ENCODE measurements at places on chromosomes 5 and 9.

GRCh38 chr9:116360989-116361388 lies 207.4 kb downstream of the PAPPA start:
- DNase-seq = no peak

DNA sequence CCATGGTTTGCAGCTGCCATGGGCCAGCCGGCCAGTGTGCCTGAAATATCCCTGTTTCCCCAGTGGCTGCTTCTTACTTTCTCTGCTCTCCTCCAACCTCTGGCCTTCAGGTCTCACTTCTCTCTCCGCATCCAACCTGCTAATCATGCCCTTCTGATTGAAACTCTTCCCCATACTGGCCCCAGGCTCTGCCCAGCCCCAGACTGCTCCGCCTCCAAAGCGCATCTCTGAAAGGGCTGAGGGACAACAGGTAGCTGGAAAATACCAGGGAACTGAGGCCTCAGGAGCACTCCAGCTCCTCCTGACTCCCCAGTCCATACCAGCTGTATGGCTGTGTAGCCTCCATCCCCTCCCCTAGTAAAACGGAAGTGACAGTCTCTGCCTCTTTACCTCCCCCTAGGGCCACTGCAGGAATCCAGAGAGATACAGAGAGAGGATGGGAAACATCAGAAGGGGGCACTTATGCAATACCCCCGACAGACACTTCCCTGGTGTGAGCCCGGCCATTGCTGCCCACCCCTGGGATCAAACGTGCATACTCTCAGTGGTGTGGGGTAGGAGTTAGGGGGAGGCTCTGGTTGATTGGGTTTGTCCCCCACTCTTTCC lies 34.2 kb downstream of the PAX5 start:
- DNase-seq = no peak

GRCh38 chr9:128175102-128175563 lies 15.1 kb downstream of the BBLN start:
- DNase-seq = no peak

GRCh38 chr9:98856982-98857381 lies 49.5 kb downstream of the GALNT12 start:
- no peak for DNase-seq

DNA sequence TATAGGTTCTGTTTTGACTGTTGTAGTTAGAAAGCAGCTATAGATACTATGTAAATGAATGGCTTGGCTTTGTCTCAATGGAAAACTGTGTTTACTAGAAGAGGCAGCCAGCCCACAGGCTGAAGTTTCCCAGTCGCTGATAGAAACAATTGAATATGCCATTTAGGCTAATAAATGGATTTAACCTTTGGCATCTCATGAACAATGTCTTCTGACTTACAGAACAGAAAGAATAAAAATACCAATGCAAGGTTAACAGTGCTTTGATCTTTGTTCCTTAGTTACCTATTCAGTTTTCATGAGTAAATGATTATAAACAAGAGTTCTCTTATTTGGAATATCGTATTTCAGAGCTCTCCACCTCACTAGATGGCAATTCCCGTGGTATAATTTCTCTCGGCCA lies 120.6 kb downstream of the PAM start:
- DNase-seq = no peak

- no peak for DNase-seq
Measured at GRCh38 chr5:104266161-104266560, 703.6 kb upstream of the NUDT12 start.

DNA sequence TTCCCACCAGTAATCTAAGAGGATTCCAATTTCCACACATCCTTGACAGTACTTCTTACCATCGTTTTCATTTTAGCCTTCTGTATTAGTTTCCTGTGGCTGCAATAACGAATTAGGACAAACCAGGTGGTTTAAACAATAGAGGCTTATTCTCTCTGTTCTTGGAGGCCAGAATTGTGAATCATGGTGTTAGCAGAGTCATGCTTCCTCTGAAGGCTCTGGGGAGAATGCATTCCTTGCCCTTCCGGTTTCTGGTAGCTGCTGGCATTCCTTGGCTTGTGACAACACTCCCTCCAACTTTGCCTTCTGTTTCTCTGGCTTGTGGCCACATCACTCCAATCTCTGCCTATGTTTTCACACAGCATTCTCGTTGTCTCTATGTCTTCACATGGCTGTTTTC lies 23.5 kb downstream of the RIGI start:
- DNase-seq = no peak

DNA sequence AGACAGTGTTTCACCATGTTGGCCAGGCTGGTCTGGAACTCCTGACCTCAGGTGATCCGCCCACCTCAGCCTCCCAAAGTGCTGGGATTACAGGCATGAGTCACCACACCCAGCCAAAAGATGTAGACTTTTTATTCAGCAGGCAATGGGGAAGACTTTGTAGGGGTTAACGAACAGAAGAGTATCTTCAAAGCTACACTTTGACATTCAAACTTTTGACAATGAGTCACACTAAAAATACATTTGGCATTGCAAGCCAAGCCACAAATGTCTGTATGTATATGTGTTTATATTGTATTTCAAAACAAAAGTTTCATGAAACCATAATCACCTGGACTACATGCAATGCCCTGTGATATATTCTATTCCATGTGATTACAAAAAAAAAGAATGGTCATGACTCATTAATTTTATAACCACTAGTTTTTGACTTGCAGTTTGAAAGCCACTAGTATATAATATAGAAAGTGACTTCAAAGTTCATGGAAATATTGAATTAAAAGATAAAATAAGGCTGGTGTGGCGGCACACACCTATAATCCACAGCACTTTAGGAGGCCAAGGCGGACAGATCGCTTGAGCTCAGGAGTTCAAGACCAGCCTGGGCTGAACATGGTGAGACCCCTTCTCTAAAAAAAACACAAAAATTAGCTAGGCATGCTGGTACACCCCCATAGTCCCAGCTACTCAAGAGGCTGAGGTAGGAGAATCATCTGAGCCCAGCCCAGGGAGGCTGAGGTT lies 8.3 kb downstream of the DIMT1 start:
- no peak for DNase-seq

DNA sequence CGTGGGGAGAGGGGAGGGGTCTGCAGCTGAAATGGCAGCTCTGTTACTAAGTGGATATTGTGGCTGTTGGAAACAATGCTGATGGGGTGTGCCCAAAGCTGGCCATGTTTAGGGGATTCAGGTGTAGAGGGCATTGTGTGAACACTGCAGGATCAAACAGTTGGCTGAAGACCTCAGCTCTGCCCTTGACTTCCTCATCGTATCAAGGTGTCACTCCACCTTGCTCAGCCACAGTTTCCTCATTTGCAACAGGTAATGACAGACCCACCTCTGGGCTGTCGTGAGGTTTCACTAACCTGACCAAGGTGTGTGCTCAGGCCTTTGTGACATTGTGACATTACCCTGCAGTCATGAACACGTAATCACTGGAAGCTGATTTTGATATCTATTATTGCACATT lies 111.9 kb downstream of the ICE1 start:
- DNase-seq = no peak

GRCh38 chr5:3394891-3395599 lies 200.6 kb upstream of the IRX1 start:
- DNase-seq = no peak

- no peak for DNase-seq
Measured at GRCh38 chr5:132480042-132480441, 10.5 kb downstream of the IRF1 start.

DNA sequence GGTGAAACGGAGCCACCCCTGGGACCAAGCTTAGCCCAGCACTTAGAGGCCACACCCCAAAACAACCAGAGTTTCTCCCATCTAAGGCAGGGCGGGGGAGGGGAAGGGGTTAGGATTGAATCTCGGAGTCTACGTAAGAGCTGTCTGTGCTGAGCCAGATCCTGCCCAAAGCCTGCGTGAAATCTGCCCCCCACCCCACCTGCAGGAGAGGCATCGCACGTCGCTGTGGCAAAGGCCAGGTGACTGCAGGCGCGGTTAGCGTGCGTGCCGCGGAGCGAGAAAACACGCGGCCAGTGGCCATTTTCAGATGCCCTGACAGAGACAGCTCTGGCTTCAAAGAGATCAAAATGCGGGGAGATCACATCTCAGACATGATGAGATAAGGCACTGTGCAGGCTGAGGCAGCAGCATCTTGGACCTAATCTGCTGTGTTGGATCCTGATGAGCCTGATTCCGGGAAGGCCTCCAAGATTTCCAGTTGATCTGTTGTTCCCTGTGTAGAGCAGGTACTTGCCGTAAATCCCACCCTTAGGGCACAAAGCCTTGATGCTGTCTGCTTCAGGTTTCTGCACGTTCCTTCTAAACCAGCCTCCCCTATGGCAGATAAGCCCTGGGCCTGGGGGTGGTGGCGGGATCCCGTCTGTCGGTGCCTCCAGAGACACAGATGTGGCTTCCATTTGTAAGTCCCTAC lies 2.5 kb upstream of the QSOX2 start:
- DNase-seq = no peak

DNA sequence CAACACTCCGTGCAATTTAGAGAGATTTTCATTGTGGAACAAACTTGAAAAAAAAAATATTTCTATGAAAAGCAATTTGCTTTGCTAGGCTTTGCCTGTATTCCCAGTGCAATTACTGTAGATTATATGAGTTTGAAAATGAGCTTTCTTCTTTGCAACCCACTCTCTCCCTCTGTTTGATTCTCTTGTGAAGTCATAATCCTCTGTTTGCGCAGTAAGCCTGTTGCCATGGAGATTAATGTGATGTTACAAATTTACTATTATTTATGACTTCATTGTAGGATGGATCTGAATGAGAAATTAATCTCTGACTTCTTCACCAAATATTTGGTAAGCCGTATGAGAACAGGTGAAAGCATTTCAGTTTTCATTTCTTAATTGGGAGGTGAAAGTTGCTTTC lies 320.3 kb downstream of the SPATA31D1 start:
- no peak for DNase-seq

DNA sequence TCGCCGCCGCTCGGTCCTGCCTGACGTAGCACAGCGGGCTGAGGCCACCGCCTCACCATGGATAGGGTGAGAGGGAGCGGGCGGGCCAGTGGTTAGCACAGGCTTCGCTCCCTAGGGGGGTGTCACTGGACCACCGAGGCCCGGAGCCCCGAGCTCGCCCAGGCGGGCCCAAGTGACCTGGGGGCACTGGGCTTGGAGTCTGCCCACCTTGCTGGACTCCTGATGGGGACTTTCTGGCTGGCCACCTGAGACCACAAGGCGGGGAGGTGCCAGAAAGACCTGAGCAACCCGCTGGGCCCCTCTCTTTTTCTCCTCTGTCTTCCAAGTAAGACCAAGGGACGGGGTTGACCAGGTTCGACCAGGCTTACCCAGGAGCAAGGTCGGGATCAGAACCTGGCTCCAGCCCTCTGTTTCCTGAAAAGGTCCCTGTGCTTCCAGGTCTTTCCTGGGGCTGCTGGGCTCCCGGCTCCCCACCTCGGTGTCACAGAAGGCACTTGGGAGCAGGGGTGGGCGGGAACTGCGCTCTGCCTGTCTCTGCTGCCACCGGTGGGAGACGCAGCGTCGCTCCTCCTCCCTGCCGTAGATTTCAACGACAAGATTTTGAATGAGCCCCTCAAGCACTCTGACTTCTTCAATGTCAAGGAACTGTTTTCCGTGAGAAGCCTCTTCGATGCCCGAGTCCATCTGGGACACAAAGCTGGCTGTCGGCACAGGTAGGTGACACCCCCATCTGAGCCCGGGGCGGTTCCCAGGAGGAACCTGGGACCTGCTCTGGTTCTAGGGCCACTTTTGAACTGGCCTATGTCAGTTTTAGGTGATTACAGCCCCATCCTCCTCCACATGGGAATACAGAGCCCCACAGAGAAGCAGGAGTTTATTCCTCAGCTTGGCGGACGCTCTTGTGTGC lies 1.0 kb downstream of the MRPS2 start:
- no peak for DNase-seq

DNA sequence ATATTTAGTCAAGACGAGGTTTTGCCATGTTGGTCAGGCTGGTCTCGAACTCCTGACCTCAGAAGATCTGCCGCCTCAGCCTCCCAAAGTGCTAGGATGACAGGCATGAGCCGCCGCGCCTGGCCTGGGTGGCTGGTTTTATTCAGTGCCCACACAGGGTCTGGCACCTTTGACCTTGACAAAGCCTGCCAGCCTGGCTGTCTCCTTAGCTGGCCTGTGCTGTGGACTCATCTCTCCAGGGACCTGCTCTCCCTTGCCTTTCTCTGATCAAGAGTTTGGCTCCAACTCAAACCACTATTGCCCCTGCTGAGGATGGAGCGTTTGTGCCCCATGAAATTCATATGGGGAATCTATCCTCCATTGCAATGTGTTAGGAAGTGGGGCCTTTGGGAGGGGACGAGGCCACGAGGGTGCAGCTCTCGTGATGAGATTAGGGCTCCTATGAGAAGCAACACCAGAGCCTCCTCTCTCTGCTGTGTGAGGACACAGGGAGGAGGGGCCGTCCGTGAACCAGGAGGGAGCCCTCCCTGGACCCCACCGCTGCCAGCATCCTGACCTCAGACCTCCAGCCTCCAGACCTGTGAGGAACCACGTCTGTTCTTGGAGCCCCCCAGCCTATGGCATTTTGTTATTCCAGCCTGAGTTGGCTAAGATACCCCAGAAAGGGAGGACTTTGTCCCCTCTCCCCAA lies 45.0 kb downstream of the MRPL36 start:
- DNase-seq = no peak

GRCh38 chr5:174617285-174617684 lies 107.1 kb upstream of the MSX2 start:
- no peak for DNase-seq

DNA sequence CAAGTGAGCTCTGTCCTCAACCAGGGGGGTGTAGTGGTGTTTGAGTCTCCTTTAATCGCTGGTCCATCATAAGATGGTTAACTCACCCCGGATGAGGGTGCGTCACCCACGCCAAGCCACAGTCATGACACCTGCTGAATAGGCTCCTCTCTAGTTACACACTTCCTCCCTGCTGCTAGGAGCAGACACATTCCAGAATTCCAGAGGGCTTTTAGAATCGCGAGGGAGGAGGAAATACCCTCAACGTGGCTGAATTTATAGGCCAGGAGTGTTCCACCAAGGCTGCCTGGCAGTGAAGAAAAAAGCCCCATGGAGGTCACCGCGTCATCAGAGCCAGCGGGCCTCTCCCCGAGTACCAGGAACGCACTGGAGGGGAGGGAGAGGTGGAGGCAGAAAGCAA lies 5.1 kb downstream of the GLRX start:
- no peak for DNase-seq

DNA sequence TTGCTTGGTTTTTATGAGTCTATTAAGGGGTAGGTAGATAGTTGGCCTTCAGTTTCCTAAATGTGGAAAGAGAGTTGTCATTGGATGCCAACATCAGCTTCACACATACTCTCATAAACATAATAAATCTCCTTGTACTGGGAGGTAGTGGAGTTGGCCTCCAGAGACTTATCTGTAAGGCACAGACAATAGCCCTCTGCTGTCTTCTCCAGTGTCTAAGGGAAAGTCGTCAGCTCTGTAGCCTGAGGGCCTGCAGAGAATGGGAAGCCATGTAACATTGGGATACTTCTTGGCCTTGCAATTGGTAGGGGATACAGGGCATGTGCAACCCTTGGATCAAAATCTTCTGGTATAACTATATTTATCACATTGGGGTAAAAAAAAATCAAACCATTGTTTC lies 331.9 kb upstream of the KLF9 start:
- no peak for DNase-seq
